ENCODE measurements at places on chromosomes 5 and 9.

DNA sequence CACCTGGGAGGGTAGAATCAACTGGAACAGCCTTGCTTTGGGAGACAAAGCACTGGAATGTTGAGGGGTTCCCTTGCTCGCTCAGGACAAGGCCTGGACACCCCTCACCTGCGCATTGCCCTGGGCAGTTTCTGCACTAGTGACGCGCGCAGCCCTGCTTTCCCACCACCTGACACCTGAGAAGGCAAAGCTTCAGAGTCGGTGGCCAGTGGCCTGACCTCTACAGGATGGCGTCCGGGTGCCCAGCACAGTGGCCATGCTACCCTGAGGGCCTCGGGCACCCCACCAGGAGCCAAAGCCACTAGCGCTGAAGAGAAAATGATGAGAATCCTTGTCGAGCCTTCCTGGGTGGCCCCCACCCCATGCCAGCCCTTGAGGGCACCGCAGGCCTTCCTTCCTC is 161.3 kb downstream of the OLFM1 start:
- DNase-seq = no peak

- DNase-seq = no peak
Measured at GRCh38 chr9:127887792-127888191, 10.3 kb upstream of the AK1 start.

GRCh38 chr9:77707383-77708063 is 59.4 kb upstream of the GNA14 start:
- no peak for DNase-seq

DNA sequence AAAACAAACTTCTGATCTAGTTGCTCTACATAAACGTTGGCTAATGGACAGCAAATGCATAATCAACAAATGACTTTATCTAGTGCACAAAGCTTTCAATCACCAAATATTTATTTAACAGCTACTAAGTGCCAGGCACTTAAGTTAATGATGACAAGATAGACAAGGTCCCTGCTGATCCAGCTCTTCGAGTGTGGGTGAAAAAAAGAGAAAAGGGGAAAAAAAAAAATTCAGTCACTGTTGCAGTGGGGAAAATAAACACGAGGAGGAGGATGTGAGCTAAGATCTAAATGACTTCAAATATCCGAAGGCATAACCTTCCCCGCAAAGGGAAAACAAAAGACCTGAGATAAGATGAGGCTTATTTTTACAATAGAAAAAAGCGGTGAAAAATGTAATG is 9.6 kb downstream of the PSIP1 start:
- DNase-seq = no peak

- no peak for DNase-seq
Measured at GRCh38 chr9:136017289-136018190, 56.4 kb upstream of the UBAC1 start.

- no peak for DNase-seq
Measured at GRCh38 chr9:109497226-109498153, 617 bp downstream of the PTPN3 start.

DNA sequence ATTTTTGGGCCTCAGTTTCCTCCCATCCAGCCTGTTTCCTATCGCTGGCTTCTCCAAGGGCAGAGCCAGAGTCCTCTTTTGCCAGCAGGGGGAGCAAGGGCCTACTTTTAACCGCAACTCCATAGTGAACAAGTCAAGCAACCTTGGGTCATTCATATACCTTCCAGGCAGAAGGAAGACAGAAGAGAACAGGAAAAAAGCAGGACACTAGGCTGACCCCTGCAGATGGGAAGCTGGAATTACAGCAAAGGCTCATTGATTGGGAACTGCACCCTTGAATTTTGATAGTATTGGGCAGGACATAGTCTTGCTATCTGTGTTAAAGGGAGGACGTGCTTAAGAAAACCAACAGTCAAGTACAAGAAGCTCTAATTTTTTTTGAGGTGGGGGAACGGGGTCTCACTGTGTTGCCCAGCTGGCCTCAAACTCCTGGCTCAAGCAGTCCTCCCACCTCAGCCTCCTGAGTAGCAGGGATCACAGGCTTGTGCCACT is 30.1 kb downstream of the QRFP start:
- no peak for DNase-seq

DNA sequence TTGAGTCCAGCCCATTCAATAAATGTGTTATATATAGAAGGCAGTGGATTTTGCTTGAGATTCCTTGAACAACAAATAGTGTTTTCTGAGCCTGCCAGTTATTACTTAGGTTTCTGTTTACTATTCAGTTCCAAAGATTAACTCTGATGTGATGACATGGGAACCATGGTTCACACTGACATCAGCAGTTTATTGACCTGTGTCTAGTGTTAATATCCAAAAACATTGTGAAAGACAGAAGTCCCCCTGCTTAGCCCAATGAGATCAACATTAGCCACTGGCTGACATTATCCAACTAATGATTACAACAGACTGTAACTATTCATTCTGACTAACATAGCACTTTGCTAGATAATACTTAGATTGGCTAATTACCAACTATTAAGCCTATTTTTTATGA is 14.9 kb downstream of the APBA1 start:
- DNase-seq = no peak

- DNase-seq = no peak
Measured at GRCh38 chr9:99004717-99005460, 61.2 kb downstream of the COL15A1 start.

- DNase-seq = no peak
Measured at GRCh38 chr5:75686480-75686879, 30.8 kb downstream of the POC5 start.

DNA sequence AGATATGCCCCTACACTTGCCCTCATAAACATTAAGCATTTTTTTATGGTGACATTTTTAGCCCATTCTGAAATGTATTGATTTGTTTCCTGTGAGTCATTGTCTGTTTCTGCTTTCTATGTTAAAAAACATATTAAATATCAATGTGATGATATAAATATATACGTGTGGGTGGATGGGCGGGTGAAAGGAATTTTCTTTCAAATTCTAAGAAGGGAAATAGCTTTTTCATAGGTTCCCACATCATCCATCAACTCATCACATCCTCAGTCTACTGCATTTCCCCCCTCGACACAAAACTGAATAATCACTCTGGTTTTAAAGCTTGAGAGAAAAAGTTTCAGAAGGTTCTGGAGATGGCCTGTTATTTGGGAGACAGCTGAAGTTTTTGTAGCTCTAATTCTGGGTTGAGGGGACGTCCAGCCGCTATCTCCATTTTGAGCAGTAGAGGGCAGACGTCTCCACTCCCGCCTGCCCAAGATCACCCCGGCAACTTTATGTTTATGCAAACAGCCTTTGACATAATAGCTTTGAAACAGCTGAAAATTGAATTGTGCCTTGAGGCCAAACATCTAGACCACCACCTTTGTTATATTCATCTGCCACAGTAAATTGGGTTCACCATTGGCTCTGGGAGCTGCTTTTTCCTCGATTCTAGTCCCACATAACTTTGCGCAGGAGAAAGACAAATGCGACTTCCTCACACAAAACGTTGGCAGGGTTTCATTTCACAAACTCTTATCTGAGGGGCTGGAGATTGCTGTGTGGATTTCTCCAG is 216.2 kb upstream of the CLINT1 start:
- DNase-seq = no peak

DNA sequence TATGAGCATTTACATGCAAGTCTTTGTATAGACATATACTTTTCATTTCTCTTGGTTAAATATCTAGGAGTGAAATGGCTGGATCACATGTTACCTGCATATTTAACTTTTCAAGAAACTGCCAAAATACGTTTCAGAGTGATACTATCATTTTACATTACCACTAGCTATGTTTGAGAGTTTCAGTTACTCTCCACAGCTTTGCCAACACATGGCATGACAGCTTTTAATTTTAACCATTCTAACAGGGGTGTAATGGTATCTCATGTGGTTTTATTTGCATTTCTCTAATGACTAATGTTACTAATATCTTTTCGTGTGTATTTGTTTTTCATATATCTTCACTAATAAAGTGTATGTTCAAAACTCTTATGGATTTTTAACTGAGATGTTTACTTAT is 99.8 kb downstream of the DTWD2 start:
- DNase-seq = no peak

- DNase-seq = no peak
Measured at GRCh38 chr5:169599451-169599850, 15.9 kb downstream of the SPDL1 start.

DNA sequence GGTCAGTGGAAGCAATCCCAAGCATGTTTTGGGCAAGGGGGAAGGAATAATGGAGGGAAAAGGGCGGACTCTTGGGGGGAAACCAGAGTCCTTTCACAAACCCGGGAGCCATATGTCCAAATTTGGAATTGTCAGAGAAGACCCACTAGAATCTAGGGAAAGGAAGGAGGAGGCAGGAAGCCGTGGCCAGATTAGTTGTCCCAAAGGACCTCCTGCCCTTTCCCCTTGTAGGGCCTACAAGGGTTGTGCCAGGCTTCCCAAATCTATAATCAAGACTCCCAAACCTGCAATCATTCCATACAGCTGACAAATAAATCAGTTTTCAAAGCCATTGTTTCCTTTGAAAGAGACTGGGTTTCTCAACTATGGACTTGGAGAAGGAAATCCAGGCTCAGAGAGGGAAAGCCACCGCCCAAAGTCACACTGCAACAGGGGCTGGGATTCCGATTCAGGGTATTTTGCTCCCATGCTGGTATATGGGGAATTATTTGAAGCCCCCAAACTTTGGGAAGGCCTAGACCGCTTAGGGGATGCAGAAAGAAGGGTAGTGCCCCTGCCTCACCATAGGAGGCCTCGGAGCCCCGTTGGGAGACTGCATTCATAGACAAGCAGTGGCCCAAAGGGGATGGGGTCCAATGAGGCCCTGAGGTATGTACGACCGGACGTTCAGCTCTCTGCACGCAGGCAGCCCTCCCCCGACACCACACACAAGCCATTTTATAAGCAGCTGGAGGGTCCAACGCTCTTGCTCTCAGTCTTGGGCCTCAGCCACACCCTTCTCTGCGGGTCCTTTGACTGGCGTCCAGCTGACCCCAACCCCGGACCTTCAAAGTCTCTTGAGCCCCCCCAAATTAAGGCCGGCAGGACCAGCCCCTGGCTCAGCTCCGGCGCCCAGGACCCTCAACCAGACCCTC is 815 bp downstream of the ANXA6 start:
- no peak for DNase-seq

DNA sequence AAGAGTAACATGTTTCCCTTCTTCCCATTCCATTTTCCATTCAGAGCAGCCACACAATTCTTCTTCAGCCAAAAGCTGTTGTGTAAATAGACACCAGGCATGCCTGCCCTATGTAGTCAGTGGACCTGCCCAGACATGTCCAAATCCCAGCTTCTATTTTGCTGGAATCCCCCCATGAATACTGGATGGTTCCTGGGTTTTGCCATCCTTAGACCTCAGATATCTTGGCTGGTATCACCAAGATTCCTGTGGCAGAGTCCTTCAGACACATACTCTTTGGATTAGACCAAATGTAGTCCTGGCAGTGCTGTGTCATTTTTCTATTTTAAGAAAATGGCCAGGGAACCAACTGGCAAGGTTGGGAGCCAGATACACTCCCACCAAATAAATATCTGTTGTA is 10.3 kb downstream of the FST start:
- DNase-seq = no peak

DNA sequence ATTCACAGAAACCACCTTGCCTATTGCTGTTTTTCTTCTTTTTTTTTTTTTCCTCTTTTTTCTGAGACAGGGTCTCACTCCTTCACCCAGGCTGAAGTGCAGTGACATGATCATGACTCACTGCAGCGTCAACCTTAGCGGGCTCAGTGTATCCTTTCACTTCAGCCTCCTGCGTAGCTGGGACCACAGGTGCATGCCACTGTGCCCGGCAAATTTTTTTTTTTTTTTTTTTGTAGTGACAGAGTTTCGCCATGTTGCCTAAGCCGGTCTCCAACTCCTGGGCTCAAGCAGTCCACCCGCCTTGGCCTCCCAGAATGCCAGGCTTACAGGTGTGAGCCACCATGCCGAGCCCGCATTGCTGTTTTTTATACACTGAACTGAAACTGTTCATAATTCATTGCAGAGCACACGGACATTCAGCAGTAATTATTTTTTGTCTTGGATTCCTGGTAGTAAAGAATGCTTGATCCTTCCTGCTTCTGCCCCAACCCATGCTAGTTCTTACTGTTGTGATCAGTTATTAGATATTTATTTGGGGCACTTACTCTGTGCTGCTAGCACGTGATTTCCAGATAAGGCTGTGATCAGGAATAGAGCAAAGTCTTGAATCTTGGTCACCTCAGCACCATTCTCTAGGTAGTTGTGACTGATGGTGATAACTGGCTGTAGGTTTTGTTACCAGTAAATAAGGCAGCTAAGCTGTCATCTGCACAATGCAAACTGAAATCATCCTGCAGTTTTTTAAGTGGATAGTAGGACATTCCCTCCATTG is 14.0 kb downstream of the MAP3K1 start:
- no peak for DNase-seq

GRCh38 chr5:153490118-153491037 is at the start of gene GRIA1:
Gene GRIA1, plus strand, starts transcription at chr5:153490670.
- DNase-seq = no peak

DNA sequence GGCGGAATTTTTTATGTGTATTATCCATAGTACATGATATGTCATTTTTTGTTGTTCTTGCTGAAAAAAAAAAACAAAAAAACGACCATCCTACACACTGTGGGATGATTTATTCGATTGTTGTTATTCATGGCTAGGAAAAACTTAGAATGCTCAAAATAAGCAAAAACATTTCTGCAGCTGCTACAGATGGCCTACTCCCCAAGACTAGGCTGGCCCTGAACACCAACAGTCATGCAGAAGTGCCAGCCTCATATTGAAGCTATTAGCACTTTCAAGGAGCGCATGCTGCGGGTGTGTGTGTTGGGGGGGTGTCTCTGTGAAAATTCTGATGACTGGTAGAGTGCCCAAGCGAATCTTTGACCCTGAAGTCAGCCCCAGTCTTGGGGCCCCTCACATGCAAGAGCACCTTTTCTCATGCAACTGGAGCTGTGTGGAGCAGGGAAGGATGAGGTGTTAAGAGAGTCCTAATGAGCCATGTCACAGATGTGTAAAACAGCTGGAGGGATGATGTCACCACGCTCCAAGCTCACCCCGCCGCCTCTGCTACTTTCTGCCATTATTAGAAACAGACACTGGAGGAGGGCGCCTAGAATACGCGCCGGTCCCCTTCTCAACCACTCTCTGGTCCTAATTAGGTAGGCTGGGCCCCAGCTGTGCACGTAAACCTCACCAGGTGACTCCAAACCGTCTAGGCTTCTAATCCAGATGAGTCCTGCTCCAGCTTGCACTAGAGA is 61.0 kb upstream of the SMIM23 start:
- DNase-seq = no peak

- DNase-seq = no peak
Measured at GRCh38 chr5:95591490-95591901, 28.4 kb upstream of the GPR150 start.

GRCh38 chr9:87534036-87534435 is 36.4 kb downstream of the DAPK1 start:
- DNase-seq = no peak

DNA sequence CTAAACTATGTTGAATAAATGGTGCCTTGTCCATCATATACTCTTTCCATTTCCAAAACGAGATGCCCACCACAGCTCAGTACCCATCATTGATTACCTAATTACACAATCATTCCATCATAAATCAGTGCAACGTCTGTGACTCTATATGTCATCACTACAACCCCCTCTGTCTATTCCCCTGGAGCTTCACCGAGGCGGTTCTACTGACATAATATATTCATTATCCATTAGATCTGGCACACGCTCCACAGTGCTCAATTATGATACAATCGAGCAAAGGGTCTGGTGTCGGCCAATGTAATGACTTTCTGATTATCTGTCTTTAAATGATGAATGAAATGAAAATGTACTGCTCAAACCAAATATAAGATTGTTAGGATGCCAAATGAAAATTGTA is 1737.7 kb upstream of the WWC1 start:
- DNase-seq = no peak

Measured in SIG-M5 (cell line).